Keratinocyte (primary cell): ENCODE measurements at places on chromosomes 5 and 9.
A peak's percentile ranks its signal among the peaks of the same experiment; 100 is the strongest.

DNA sequence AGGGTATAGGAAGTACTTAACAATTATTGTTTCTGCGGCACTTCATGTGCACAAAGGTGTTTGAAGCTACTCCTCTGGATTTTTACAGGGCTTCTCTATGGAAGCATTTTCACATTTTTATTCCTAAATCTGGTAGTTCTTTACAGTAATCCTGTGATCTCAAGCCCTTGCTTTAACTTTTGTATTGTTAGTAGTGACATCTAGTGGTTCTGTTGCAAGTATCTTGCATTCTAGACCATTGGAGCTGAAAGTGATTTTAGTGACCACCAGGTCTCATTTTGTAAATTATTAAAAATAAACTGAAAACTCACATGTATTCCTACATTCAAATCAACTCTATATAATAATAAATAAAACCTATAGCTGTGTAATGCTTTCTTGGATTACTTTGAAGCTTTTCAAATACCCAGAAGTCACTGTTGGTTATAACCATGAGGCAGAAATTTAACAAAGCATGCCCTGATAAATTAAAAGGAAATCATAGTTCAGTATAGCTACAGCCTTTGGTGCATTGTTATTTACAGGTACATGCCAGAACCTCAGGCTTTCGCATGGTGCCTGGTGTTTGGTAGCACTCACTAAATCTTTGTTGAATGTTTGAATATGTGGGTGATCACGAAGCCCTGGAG lies 18.9 kb downstream of the RPS23 start:
- DNase-seq, result no peak

GRCh38 chr5:50666261-50667022 lies at the start of gene PARP8:
Gene PARP8 (plus strand): TSS chr5:50666637. CDS start chr5:50667096, 459 bp downstream.
- no peak for DNase-seq

DNA sequence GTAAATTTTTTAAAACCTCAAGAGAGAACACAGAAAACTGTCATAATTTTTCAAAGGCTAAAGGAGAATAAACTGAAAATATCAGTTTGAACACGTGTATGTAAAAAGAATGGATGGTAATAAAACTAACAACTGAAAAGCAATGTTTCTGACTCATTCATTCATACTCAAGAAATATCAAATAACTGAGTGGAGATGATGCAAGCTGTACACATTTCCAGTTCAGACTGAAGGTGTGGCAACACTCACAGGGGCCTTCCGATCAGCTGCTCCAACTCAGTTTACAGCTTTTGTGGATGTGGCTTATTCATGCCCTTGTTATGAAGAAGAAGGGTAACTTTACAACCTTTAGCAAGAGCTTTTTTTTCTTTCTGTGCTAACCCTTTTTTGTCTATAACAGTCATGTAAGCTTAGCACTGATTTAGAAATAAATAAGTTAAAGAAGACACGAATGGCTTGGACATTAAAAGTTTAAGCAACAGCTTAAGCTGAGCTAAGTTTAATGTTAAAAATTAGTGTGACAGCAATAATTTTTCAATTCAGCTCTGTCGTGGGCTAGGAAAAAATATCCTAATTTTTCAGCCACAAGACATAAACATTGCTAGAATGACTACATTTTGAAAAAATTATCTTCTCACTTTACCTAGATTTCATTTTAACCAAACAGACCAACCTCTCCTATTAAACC lies 453.5 kb downstream of the RAB3C start:
- peak; percentile 67 for DNase-seq

GRCh38 chr5:162393534-162393933 lies 326.0 kb downstream of the GABRG2 start:
- DNase-seq, result no peak

GRCh38 chr5:154543380-154543779 lies 65.4 kb upstream of the HAND1 start:
- no peak for DNase-seq

- DNase-seq, result no peak
Measured at GRCh38 chr9:83956086-83956435, 24.0 kb downstream of the HNRNPK start.

GRCh38 chr9:134793288-134794188 lies 87.1 kb upstream of the FCN2 start:
- DNase-seq, result no peak

DNA sequence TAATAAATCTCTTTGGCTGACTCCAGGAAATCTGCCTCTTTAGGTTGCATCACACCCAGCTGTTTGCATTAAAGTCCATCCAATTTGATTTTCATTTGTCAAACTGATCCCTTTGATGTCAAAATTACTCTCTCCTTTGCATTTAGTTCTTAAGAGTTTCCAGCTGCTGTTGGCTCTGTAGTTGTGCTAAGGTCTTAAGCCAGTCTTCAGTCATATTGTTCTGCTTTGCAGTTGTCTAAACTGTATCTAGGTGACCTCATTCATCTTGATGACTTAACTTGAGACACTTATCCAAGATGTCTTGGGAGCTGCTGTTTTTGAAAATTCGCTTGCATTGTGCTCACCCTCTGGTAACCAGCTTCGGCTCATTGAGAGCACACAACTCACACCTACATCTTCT lies 386.9 kb upstream of the TLE4 start:
- DNase-seq, result no peak

GRCh38 chr9:129549684-129550083 lies 71.2 kb downstream of the C9orf50 start:
- no peak for DNase-seq

- no peak for DNase-seq
Measured at GRCh38 chr5:151077419-151077818, 3.4 kb downstream of the TNIP1 start.

DNA sequence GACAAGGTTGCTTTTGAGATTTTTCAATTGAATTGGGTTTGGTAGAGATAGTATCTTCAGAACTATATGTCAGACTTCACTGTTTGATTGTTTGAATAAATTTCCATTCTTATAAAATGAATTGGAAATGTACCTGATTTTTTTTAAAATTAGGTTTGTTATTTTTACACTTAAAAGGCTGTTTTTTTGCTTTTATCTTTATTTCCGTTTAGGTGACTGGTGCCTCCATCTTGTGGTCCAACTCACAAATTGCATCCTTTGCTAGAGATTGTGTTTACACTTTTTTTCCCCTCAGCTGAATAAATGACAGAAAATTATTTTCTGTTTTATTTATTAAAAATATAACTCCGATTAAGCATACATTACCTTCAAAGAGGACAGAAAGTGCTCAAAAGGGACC lies 15.6 kb downstream of the NDUFAF2 start:
- no peak for DNase-seq

DNA sequence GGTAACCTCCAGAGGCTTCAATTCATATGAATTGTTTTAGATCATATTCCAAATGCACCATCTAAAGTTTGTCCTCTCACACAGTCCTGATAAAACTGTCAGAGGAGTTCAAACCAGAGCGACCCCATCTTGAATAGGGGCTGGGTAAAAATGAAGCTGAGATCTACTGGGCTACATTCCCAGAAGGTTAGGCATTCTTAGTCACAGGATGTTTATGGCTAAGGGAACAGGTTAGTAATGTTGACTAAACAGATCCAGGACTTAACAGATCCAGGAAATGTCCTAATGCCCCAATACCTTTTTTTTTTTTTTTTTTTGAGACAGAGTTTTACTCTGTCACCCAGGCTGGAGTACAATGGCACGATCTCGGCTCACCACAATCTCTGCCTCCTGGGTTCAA lies 192.6 kb upstream of the PRDM9 start:
- no peak for DNase-seq

GRCh38 chr5:115295777-115296123 lies 704 bp downstream of the CCDC112 start:
- no peak for DNase-seq

DNA sequence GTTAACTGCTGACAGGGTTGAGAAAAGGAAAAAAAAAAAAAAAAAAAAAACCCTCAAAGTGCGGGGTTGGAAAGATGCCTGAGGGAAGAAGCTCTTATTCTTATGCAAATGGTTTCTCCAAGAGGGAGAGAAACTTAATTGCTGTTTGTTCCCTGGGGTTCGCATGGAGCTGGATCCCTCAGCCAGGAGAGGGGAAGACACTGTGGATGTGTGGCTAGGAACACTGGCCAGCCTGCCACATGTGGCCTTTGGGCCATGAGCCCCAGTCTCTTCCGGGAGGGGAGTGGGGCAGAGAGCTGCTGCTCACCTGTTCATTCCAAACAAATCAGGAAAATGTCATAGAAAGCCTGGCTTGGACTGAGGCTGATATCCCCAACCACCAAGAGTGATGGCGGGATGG lies 9.4 kb upstream of the SCGB3A2 start:
- no peak for DNase-seq

GRCh38 chr5:133460172-133460758 lies 152.1 kb downstream of the FSTL4 start:
- DNase-seq, result no peak

- DNase-seq, result no peak
Measured at GRCh38 chr9:130026583-130027340, 16.2 kb downstream of the FNBP1 start.

- DNase-seq, result no peak
Measured at GRCh38 chr9:91200692-91201336, 160.9 kb downstream of the AUH start.

DNA sequence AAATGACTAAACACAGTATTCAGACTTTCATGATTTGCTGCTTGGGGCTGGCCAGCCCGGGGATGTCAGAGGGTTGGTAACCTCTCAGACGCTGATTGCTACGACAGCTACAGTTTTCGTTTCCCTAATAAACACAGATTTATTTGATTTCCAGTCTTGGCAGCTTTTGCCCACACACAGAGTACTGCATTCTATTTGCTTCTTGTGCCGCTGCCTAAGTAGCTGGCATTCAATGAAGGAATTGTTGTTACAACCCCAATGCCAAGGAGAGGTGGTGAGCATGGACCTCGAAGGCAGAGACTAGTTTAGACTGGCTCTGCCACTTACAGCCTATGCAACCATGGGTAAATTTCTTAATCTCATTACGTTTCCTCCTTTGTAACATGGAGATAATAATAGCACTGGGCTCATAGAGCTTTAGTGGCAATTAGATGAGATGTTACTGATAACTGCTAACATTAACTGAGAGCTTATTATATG lies 247.1 kb upstream of the PANK3 start:
- DNase-seq, result no peak

- DNase-seq, result no peak
Measured at GRCh38 chr9:31916591-31917241, 467.7 kb upstream of the ACO1 start.

DNA sequence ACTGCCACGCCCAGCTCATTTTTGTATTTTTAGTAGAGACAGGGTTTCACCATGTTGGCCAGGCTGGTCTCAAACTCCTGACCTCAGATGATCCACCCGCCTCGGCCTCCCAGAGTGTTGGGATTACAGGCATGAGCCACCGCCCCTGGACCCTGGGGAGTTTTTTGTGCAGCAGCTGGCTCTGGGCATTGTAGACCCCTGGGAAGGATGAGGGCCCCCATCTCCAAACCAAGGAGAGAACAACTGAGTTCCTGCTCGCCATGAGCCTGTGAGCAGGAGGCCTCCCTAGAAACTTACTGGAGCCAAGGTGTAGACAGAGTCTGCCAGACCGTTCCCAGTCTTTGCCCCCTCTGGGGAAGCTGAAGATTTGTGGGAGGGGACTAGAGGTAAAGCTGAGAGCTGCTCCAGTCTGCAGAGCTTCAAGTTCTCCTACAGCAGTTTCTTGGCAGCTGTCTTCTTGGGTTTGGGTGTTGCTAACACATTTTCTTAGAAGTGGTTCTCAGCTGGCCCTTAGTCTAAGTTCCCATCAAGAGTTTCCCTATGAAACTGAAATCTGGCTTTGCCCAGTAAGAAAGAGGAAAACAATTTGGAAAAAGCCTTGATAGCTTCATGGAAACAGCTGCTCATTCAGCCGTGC lies 12.4 kb downstream of the NUDT2 start:
- DNase-seq, result no peak

DNA sequence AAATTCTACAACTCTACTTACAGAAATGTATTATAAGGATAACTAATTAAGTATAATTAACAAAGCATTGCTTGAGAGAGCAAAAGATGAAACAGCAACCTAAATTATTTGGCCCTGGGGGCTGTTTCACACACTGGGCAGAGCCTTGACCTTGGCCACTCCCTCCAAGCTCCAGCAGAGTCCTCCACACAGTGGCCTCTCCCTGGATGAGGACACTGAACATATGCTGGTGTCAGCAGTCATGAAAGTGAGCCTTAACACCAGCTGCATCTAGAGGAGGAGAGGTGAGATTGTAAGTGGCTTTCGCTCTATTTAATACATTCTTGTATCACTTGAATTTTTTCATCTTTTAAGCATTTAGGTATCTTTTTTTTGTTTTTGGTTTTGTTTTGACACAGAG lies 23.3 kb upstream of the ZDHHC12 start:
- DNase-seq, result no peak

DNA sequence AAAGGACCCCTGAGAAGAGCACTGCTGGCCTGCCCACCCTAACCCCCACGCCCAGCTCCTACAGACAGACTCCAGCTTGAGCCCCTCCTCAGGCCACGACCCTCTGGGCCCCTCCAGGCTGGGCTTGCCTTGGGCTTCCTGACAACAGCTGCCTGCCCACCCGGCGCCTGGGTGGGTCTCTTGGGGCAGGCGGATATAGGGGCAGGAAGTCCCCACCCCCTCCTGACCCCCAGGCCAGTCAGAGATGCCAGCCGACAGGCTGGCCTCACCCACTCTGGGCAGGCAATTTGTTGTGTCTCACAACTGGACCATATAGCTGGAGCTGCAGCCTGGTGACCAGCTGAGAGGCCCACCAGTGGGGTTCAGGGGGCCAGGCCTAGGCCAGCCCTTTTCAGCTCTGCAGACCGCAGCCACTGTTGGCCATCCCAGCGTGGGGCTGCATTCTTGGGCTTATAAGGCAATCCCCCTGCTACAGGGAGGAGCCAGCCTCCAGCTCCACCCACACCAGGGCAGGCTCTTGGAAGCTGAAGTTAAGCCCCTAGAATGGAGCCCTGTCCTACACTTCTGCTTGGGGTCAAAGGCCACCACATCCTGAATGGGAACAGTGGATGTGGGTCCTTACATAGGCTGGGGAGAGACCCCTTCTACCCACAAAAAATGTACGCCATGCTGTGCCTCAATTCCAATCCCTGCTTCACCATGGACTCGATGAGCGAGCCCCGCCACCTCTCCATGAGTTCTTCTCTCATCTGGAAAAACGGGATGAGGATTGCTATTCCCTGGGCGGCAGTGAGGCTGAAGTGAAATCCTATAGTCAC lies 2.0 kb downstream of the PDLIM7 start:
- DNase-seq, result no peak

DNA sequence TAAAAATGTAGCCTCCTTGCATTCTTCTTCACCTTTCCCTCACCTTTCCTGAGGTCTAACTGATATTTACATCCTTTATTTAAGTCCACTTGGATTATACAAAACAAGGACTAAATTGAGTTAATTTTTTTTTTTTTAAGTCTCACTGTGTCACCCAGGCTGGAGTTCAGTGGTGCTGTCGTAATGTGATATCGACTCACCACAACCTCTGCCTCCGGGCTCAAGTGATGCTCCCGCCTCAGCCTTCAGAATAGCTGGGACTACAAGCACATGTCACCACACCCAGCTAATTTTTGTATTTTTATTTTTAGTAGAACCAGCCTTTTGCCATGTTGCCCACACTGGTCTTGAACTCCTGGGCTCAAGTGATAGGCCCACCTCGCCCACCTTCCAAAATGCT lies 195.3 kb downstream of the BNC2 start:
- no peak for DNase-seq
